ENCODE measurements at places on chromosomes 2 and 18. TPM values are rescaled to one million over a fixed set of nuclear protein-coding genes. Genes with fewer than 3 reads are reported as not detected.

The VWA3B gene
- not detected for polyA plus RNA-seq

The DSC2 gene
- polyA plus RNA-seq: 1.2 TPM

The CCDC121 gene
- 1.7 TPM for polyA plus RNA-seq

The KHK gene
- 4.4 TPM for polyA plus RNA-seq

The DSC1 gene
- not detected for polyA plus RNA-seq

The KIAA2012 gene
- not detected for polyA plus RNA-seq

GRCh38 chr2:125398738-125399524, 1257.0 kb upstream of the GYPC start:
- DNase-seq: no peak

- peak; percentile 44 for DNase-seq
Measured at GRCh38 chr2:3470856-3471737, 48.2 kb downstream of the ADI1 start.

GRCh38 chr2:223034221-223034975, 17.6 kb upstream of the KCNE4 start:
- DNase-seq: no peak

DNA sequence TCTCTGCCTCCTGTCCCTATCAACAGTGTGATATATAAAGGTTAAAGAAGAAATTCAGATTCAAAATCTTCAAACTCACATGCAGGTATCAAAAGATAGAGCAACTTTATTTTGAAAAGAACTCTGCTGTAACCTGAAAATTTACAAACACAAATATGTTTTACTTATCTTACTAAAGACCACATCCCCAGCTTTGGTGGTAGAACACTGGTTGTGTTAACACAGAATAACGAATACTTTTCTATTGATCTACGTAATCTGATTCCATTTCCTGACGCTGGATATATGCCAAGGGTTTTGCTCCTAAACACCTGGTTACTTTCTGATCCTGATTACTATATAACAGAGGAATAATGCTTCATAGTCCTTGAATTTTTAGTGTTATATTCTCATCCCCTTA, 23.1 kb upstream of the SLC39A10 start:
- DNase-seq: no peak

- DNase-seq: no peak
Measured at GRCh38 chr2:224310943-224311625, 90.8 kb downstream of the FAM124B start.

GRCh38 chr2:25362434-25363145, 20.9 kb upstream of the DNMT3A start:
- peak; percentile 93 for DNase-seq

- DNase-seq: no peak
Measured at GRCh38 chr2:23904692-23905091, 22.2 kb downstream of the ATAD2B start.

- DNase-seq: no peak
Measured at GRCh38 chr2:233264667-233265066, 13.2 kb downstream of the ATG16L1 start.

DNA sequence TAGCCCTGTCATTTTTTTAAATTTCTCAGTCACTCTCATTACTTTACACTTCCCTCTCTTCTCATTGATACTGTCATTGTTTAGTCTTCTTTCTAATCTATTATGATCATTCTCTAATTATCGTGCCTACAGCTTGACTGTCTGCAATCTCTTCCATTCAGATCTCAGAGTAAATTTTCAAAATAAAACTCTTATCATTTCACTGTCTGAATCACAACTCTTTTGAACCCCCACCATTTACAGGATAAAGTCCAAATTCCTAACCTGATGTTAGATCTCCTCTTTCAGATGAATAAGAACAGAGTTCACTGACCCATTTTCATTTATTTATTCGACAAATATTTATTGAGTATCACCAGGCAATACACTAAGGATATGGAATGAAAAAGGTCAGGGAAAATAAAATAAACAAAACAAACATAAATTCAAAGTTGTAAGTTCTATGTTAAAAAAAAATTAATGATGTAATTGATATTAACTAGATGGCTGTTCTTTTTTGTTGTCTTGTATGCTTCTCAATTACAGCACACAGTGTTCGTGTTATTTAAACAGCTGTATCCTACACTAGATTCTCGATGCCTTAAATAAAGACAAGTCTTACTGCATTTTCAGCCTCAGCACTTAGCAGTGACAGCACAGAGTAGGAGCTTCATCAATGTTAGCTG, 631.0 kb downstream of the IRS1 start:
- DNase-seq: no peak

DNA sequence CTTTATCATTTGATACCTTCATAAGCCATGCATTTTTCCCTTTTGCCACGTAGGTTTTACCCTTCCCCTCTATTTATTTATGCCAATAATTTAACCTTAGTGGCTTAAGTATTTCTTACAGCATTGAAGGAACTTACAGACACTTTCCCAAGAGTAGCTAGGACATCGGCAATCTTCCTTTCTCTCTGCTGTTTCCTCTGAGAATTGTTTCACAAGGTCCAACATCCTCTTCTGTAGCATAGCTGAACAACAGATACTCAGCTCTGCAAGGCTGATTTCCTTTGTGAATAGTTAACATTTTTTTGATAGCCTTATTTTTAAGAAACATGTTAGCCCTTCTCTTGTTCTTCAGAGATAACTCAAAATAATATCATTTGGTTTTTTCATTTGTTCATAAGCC, 1.1 kb upstream of the GCA start:
- no peak for DNase-seq

GRCh38 chr2:101253013-101253702, 472 bp downstream of the CNOT11 start:
- peak; percentile 98 for DNase-seq

DNA sequence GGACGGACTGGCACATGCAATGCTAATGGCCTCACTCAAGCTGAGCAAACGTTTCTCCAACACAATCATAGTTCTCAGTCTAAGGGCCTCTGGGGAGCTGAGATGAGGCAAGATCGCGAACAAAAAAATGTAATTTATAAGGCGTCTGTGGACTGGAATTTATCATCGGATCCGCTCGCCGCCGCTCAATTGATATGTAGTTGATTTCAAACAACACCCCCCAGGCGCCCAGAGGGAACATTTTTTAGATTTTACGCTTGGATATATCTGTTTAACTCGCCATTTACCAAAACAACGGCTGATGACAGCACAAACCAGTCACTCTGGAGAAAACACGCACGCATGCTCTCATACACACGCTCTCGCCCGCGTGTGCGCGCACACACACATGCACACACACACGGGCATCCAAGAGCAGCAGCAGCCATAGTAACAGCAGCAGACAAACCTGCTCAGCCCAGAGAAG, 335.8 kb downstream of the SMAD2 start:
- no peak for DNase-seq

DNA sequence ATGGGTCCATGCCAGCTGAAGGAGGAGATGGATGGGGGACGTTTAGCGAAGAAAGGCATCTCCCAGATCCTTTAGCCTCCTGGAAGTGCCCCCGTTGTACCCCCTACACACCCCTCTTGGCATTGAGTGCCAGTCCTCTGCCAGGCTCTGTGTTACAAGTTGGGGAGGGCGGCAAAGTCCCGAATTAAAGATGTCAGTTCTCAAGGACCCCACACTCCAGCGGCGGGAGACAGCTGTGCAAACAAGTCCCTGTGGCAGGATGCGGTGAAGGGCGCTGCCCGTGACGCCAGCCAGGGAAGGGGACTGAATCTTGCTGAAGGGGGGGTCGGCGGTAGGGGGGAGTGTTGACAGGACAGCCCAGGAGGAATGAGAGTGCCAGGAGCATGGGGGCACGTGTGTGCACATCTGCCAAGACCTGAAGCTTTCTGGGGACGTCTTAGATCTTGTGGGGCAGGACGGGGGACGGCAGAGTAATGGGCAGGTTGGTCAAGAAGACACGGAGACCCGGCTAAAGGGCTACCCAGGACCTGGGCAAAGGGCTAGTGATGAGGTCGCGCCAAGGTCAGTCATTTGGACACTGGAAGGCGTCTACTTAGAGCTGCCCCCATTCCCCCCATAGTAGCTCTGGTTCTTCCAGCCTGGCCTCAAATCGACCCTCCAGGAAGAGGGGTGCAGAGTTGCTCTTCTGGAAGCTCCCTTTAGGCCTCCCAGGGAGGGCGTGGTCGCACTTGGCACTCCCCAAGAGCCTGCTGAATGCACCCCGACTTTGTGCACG, 2.8 kb upstream of the CTDSP1 start:
- peak; percentile 95 for DNase-seq

DNA sequence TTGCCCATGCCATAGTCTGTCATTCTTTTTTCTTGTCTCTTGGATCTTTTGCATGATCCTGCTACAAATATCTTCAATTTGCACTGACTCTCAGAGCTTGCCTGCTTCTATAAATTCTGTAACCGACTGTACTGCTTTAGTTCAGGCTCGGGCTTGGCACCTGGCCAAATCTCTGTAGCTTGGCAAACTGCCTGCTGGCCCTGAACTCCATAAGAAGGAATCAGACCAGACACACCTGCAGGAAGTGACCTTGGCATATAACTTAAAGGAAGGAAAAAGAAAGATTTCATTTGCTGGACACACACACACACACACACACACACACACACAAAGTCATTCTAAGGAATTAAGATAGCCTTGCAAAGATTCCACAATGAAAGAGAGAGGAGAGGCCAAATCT, 291.2 kb upstream of the DDX18 start:
- DNase-seq: no peak

- no peak for DNase-seq
Measured at GRCh38 chr2:162030363-162031190, 43.4 kb downstream of the DPP4 start.

GRCh38 chr2:28642796-28643195, 108.8 kb upstream of the PPP1CB start:
- no peak for DNase-seq

DNA sequence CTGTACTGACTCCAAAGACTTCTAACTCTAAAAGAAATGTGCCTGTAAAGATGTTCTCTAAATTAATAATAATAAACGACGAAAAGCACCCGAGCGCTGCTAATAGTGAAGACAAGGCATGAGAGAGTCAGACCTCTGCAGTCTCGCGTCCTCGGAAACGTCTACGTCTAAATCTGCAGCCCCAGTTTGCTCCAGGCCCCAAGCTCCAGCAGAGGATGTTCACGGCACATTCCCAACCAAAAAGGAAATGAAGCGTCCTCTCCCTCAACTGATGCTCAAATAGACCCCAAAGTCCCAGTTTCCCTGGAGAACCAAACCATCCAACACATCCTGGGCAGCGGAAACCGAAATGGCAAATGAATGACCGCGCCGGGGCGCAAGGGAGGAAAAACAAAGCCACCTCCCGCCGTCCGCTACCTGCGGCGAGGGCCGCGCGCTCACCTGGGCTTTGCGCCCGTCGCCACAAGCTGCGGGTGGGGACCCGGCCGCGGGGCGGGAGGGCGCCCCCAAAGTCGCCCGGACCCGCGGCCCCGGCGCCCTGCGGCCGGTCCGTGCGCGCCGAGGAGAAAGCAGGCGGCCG, 47.1 kb upstream of the CCDC150 start:
- no peak for DNase-seq

DNA sequence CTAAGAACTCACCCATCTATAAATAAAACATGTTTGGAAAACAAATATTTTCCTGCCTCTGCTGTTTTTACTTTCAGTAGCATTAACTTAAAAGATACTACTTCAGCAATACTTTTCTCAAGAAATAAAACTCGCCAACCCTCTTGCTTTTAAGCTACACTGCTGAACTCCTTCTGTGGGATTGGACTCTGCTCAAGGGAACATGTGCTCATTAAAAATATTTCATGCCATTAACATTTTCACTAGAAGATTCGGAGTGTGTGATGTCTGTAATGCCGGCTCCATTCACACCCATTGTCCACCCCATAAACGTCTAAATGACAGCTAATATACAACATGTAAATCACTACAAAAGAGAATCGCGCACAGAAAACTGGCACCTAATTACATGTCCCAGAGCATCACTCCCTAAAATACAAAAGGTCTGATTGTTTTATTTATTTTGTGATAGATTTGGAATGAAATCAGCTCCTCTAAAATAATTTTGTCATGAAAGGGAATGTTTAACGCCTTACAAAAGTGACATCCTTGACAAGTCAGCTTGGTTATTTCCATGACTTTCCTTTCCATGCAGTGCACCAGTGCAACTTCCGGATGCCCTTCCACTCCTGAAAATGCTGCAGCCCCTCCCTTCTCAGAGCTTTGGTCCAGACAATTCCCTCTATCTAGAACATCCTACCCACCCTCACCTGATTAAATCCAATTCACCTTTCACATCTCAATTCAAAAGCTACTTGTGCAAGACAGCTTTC, 73.1 kb downstream of the ANKRD44 start:
- no peak for DNase-seq

DNA sequence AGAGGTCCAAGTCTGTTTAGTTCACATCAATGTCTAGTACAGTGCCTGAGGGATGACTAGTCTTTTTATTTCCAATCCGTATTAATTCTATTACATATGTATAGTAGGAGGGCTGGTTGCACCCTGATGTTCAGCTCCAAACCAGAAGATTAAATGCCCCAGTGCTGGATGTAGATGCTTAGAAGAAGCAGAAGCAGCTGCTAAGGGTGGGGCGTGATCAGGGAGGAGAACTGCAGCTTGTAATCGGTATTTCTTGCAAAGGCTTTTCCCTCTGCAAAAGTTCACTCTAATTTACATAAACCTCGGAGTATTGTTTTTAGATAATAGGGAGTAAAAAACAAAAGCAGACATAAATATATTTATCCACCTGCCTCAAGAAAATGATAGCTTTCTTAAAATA, 145.3 kb upstream of the ITGA4 start:
- DNase-seq: peak; percentile 79
